ENCODE measurements at places on chromosomes 6 and 20.

DNA sequence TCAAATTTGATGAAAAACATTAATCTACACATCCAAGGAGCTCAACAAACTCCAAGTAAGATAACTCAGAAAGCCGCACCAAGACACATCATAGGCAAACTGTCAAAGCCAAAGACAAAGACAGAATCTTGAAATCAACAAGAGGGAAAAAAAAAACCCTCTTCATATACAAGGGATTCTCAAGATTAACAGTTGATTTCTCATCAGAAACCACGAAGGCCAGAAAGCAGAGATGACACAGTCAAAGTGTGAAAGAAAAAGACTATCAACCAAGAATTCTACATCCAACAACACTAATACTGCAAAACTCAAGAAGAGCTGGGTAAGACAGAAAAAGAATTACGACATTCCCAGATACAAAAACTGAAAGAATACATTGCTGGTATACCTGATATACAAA is 73.8 kb downstream of the CDK19 start:
- DNase-seq, result no peak

DNA sequence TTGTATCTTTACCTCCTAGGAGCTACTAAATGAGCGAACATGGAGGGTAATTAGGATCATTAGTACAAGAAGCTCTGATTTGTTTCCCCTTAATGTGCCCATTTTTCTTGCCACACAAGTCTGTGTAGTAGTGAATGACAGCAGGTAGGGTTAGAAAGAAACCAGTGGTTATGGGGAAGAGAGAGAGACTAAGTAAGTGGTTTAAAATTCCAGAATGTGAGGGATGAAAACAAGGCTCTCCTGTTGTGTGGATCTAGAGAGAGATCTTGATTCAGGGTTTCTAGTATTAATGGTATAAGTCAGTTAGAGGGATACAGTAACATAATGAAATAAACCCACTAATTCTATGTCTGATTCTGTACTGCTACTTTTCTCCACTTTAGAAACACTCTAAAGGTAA is 22.7 kb downstream of the STXBP5 start:
- DNase-seq, result no peak

DNA sequence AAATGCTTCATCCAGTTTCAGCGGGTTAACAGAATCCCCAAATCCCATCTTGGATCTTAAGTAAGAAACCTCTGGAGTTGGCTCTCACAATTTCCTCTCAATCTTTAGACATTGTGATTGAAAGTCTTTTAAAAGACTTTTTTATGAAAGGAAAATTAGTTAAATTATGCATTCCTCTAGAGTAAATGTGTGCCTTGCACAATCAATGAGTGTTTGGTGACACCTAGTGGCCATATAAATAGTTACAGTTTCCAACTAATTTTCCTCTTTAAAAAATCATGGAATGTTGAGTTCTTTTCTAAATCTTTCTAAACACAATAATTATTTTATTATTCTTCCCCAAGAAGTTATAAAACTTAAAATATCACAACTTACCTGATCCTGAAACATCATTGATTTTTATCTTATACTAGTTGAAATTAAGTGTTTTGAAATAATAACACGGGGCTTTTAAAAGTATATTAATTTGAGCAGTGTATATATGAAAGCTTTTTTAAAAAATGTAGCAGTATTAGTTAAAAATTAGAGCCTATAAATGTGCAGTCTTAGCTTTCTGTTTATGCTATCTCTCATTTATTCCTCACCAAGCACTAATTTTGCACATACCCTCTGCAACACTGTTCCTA is 66.4 kb downstream of the PKHD1 start:
- no peak for DNase-seq

- no peak for DNase-seq
Measured at GRCh38 chr6:150527100-150527499, 72.6 kb upstream of the PLEKHG1 start.

DNA sequence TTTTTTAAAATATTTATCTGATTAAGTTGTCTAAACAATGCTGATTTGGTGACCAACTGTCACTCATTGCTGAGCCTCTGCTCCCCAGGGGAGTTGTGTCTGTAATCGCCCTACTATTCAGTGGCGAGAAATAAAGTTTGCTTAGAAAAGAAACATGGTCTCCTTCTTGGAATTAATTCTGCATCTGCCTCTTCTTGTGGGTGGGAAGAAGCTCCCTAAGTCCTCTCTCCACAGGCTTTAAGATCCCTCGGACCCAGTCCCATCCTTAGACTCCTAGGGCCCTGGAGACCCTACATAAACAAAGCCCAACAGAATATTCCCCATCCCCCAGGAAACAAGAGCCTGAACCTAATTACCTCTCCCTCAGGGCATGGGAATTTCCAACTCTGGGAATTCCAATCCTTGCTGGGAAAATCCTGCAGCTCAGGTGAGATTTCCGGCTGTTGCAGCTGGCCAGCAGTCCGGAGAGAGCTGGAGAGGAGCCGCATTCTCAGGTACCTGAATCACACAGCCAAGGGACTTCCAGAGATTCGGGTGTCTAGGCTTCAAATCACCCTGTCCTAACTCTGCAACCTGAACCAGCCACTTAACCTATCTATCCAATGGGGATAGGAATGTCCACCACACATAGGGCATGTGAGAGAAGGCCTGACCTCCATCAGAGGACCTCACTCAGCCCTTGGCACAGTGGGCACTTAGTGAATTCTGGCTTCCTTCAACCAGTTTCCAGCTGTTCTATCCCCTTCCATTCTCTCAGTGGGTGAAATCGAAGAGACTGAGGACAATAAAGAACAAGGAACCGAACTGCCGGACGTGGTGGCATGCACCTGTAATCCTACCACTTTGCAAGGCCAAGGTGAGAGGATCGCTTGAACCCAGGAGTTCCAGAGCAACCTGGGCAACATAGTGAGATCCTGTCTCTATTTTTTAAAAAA is 3.1 kb downstream of the TNF start:
- DNase-seq, result peak; percentile 44

DNA sequence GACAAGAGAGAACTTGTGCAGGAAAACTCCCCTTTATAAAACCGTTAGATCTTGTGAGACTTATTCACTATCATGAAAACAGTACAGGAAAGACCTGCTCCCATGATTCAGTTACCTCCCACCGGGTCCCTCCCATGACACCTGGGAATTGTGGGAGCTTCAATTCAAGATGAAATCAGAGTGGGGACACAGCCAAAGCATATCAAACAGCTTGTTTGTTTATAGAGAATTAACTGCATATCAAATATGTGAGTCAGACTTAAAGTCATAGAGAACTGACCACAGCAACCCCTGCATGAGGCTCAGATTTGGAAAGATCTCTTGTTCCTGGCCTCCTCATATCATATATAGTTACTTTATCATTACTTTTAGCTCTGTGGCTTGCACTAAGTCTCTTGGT is 29.1 kb upstream of the HDAC2 start:
- no peak for DNase-seq

GRCh38 chr20:13142143-13142542 is 78.9 kb upstream of the ISM1 start:
- DNase-seq, result no peak

DNA sequence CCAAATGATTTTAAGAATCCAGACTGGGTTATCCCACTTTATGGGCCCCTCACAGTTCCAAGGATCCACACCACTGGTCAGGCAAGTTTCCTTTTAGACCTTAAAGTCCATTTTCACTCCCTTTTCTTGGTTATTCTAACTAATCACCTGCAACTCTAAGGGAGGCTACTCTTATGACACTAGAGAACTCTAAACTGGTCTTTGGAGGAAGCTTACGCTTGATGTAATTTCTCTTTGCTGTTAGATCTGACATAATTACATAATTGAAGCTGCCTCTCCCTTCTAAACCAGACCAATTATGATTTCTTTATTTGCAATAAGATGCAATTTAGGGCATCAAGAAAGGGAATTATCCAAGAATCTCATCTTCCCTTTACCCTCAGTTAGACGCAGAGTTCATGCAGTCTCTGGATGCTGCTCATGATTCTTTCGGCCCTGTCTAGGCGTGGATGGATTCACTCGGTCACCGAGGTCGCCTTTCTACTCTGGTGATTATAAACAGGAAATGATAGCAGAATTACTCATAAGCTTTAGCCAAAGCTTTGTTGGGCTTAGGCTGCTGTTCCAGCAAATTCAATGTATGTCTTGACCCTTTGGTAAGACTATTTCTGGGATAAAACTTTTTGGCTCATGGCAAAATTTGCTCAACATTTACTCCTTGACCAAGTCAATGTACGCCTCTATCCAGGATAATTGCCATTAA is 166.4 kb upstream of the PRND start:
- no peak for DNase-seq

DNA sequence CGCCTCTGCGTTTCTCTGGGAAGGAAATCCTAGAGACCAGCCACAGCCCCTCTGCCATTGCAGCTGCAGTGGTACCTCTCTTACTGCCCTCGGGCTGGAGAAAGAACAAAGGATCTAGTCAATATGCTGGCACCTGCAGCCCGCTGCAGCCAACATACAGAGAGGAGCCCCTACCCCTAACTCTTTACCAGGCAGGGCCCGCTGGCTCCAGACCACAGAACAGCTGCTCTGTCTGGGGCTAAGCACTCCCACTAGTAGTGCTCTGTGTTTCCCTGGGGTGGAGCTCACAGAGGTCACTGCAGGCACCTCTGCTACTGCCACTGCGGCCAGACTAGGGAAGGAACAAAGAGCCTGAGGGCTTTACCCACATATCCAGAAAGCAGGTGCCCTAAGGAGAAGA is 93.8 kb upstream of the IMPG1 start:
- no peak for DNase-seq

- no peak for DNase-seq
Measured at GRCh38 chr6:143009851-143010250, 50.8 kb upstream of the AIG1 start.

DNA sequence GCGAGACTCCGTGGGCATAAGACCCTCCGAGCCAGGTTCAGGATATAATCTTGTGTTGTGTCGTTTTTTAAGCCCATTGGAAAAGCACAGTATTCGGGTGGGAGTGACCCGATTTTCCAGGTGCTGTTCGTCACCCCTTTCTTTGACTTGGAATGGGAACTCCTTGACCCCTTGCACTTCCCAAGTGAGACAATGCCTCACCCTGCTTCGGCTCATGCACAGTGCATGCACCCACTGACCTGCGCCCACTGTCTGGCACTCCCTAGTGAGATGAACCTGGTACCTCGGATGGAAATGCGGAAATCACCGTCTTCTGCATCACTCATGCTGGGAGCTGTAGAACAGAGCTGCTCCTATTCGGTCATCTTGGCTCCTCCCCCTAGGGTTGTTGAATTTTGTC is 307.7 kb upstream of the DEFB115 start:
- no peak for DNase-seq

DNA sequence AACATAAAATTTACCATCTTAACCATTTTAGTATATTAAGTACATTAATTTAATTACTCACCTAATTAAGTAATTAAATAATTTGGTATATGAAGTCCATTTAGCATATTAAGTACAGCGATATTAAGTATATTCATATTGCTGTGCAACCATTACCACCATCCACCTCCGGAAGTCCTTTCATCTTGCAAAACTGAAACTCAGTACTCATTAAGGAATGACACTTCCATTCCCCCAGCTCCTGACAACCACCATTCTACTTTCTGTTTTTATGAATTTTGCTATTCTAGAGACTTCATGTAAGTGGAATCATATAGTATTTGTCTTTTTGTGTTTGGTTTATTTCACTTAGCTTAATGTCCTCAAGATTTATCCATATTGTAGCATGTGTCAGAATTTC is 61.1 kb upstream of the GTSF1L start:
- no peak for DNase-seq

- DNase-seq, result no peak
Measured at GRCh38 chr6:11324453-11325015, 92.1 kb upstream of the NEDD9 start.

- no peak for DNase-seq
Measured at GRCh38 chr20:62646851-62647520, 4.7 kb downstream of the SLCO4A1 start.

DNA sequence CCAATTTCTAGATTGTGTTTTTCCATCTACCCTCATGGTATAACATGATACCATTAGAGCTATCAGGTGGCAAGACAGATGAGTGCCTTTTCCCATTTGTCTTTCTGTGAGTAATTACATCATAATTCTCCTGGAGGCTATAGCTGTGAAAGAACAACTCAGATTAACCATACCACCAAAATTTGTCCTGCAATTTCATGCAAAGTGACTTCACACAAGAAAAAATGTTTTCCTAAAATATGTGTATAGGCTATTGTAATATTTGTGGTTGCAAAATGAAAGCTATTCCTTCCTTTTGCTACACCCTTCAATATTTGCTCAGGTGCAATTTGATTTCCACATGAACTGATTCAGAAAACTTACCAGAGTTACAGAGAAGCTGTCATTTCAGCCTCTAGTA is 547.7 kb upstream of the ID4 start:
- no peak for DNase-seq

GRCh38 chr6:40538556-40538955 is 48.6 kb downstream of the LRFN2 start:
- DNase-seq, result no peak

DNA sequence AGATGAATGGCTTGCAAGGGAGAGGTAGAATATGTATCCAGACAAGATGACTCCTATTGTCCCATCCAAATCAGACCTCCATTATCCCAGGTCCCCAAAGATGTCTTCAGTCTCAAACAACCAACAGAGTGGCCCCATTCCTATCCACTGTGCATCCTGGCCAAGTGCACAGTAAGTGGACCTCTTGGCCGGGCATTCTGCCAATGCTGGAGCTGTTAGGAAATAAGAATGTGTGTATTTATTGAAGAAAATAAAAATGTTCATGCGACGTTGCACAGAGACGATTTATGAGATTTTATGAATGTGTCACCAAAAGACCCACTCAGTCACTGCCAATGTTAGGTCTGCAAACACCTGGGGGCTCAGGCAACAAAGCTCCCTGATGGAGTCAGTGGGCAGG is 196.0 kb downstream of the MAFB start:
- DNase-seq, result no peak

- DNase-seq, result no peak
Measured at GRCh38 chr20:51579137-51579536, 36.6 kb upstream of the NFATC2 start.

- peak; percentile 53 for DNase-seq
Measured at GRCh38 chr6:30913721-30914075, 340 bp upstream of the VARS2 start.

DNA sequence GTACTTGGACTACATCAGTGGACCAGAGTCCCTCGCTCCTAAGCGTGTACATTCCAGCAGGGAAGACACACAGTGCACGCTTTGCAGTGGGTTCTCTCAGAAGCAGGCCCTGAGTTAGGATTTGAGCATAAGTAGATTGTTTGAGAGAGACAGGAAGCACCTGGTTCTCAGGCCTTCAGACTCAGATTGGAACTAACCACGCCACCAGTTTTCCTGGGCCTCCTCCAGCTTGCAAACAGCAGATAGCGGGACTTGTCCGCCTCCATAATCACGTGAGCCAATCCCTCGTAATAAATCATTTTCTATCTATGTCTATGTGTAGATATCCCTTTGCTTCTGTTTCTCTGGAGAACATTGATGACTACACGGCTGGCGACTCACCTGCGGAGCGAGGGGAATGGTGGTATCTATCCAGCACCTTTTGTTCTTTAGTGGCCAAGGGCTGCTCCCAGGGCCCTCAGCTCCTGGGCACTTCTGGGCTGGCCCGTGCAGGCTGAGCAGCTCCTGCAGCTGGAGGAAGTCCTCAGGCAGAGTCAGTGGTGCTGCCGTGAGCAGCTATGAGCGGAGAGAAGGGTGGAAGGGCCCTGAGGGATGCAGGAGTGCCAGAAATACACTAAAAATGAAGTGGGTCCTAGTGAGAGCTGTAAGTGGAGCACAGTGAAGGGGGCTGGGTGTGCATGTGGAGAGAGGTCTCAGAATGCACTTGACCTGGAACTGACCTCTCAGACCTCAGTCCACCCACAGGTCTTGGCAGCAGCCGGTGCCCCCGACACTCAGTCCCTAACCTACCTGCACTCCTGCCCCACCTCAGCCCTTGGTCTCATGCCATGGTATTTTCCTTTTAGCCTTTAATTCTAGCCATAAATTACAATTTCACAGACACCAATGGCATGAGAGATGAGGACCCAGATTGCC is 76.9 kb downstream of the STK35 start:
- no peak for DNase-seq
